AG10803 (cell line): ENCODE measurements at places on chromosomes 6 and 20.

GRCh38 chr6:12012558-12013306, 620 bp downstream of the HIVEP1 start:
- peak; percentile 81 for DNase-seq

DNA sequence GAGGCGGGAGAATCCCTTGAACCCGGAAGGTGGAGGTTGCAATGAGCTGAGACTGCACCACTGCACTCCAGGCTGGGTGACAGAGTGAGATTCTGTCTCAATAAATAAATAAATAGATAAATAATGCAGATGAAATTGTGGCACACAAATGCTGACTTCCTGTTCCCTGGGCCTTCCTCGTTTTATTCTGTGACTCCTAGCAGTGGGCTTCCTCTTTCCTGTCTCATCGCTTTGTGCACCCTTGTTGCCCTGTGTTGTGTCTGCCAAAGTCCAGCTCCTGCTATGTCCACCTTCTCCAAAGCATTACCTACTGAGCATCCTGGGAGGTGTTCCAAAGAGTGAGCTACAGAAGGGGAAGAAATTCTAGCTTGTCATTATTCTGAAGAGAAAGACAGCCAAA, 100.2 kb upstream of the TIAM2 start:
- no peak for DNase-seq

DNA sequence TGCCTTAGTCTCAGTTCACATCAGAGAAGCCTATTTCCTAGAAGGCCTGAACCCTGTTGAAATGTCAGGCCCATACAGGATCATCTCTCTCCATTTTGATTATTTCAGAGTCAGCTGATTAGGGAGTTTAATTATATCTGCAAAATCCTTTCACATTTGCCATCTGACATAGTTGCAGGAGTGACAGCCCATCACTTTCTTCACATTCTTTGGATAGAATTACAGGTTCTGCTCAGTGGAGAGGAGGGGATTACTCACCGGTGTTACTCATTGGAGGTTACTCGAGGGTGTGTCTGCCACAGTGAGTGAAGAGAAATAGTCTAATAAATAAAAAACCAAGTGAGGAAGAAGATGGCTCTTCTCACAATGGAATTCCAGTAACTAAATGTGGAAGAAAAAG, 216.8 kb downstream of the TMEM242 start:
- DNase-seq: peak; percentile 22

DNA sequence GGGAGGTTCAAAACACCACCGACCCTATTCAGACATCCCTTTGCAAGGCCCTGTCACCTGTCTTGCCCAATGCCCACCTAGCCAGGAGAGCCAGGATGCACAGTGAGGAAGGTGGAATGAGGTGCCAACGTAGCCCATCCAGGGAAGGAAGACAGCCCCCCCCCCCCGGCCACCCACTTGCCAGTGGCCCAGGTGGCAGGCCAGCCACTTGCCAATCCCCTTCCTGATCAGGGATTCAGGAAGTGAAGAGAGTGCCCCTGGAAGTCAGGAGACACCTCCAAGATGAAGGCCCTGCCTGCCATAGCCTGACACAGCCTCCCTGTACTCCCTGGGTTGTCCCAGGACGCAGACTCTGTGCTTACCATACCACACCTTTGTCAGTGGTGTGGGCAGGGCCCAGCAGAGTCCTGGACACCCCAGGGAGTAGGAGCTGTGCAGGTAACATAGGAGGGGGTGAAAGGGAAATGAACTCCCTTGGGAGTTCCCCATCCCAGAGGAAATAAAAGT, 54.7 kb downstream of the MRPL14 start:
- DNase-seq: no peak

GRCh38 chr6:99521633-99522151, 6.5 kb upstream of the USP45 start:
- DNase-seq: peak; percentile 77

DNA sequence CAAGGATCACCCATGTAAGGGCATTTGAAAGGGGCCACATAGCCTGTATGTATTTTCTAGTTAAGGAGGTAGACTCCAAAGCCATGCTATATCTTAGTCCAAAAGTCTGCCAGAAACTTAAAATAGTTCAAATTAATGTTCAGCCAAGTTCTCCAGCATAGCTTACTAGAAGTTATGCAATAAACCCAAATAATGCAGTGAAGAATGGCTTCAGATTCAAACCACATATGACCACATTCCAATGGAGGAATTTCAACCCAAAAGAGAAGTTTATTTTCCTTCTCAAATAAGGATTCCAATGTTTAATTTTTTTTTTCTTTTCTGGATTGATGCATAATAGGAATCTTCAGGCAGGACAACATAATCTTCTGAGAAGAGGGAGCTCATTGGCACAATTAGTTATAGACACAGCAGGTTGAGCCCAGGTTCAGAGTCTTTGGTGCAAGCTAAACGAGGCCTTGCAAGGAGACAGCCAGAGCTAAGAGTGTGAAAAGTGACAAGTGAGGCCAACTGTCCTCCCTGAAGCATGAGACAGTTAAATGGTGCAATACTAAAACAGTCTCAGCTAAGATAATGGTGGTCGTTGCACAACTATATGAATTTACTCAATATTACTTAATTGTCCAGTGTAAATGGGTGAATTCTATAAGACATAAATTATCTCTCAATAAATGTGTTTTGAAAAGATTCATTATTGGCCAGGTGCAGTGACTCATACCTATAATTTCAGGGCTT, 598.8 kb upstream of the CDH4 start:
- DNase-seq: peak; percentile 64

DNA sequence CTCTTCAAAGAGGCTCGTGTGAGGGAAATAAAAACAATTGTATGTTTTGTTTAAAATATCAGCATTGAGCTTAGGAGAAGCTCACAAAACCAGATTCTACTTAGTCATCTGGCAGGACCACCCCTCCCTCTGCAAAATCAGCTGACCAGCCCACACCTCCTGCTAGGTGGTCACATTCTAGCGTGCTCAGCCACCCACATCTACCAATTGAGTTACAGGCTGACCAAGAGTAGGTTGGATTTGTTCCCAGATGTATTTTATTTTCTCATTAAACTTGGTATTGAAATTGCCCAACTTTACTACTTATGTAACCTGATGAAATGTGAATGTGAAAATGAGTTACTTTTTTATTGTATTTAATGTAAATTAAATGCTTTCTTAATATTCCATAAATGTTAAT, 56.2 kb downstream of the SLC22A2 start:
- DNase-seq: no peak

- DNase-seq: no peak
Observed at GRCh38 chr20:22977047-22977785, 57.9 kb upstream of the SSTR4 start.

- DNase-seq: no peak
Observed at GRCh38 chr6:142784344-142784743, 160.6 kb downstream of the HIVEP2 start.

DNA sequence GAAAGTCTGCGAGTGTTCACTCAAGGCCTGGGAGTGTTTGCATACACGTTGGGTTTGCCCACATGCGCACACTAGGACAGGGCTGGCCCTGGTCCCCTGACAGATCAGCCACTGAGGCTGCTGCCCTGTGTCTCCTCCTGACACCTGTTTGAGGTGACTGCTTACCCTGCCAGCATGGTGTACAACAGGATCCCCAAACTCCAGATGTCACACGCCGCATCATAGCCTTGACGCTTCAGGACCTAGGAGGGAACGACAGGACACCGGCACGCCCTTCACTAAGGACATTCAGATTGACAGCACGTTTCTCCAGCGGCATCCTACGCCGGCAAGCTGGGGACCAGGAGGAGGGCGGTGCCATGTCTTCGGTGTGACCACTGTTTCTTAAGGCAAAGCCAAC, 37.0 kb upstream of the MPC1 start:
- DNase-seq: no peak
